ENCODE measurements at places on chromosomes 4 and X.

- no peak for DNase-seq
Observed at GRCh38 chr4:57095245-57095644, 14.9 kb downstream of the IGFBP7 start.

DNA sequence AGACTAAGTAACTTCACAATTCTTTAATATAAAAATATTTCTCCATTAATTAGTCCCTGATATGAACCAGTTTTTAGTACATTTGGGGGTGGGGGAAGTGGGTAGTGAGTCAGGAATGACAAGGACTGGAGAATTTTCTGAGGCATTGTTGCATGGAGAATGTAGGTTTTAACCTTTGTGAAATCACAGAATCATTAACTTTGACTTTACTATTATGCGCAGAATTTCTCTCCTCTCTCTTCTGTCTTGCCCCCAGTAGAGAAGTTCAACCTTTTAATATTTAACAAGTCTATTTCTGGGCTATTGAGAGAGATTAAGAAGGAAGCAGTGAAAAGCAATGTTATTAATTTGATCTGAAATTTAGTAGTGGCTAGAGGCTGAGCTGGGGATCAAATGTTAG is 597.0 kb downstream of the PCDH18 start:
- peak; percentile 10 for DNase-seq

- no peak for DNase-seq
Observed at GRCh38 chr4:68700152-68700551, 29.7 kb upstream of the UGT2B15 start.

DNA sequence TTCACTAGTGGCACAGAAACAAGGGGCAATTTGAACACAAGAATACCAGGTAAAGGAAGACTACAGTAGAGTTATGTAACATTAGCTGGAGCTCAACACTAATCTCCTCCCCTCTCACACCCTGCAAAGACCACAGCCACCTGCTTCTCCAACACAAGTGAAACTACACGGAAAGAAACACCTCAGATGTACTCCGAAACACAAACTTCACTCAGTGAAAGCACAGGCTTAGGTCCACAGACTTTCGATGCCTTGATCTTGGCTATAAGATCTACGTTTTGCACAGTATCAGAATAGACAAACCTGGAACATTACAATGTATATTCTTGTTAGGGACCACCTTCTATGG is 7.6 kb downstream of the ACSL1 start:
- no peak for DNase-seq

DNA sequence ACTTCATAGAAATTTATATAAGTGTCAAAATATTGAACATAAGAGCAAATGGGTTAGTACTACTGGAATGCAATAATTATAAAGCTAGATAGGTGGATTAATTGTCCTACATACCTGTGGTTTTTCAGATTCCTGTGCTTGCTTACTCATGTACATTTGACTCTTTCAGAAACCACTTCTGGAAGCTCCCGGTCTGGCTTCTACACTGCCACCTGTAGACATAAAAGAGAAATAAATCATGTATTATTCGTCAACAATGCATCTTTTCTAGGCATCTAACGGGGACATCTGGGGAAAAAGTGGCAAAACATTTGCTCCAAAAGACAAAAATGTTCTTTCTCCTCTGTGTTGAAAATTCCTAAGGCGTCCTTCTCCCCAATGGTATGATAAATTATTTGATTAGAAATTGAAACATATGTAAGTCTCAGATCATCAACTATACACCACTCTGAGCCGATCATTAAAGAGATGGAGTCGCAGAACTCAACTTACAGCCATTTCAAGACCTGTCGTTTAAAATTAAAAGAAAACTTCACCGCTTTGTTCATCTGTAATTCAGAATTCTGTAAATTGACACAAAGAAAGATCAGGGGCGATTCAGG is 648.7 kb upstream of the DIPK2B start:
- DNase-seq = peak; percentile 91

- peak; percentile 57 for DNase-seq
Observed at GRCh38 chrX:67555578-67556203, 11.9 kb downstream of the AR start.

- DNase-seq = peak; percentile 38
Observed at GRCh38 chrX:39941332-39941920, 156.3 kb downstream of the BCOR start.

- no peak for DNase-seq
Observed at GRCh38 chr4:68906780-68907137, 44.8 kb downstream of the UGT2A3 start.

DNA sequence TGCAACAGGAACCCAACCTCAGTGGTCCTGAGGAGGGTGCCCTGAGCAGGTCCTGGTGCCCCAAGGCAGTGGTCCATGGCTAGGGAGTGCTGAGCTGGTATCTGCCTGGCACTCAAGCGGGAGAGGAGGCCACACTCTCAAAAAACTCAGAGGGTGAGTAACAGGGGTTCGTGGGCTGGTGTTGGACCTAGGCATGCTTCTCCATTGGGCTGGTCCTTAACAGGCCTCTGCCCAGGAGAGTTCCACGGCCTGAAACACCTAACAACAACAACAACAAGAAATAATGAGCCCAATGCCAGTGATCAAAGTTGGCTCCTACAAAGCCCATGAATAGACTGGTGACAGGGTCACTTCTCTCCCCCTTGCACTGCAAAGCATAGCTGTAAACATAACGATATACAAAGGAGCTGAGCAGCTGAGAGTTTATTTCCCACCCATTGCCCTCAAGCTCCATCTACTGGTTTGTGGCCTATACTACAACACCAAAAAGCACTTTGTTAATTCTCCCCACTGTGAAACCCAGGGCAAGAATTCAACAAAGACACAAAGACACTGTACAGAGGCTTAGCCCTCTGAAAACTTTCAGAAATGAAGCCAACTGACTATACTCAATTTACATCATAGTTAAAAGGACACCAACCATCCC is 736.1 kb upstream of the ADGRL3 start:
- peak; percentile 31 for DNase-seq

- DNase-seq = no peak
Observed at GRCh38 chr4:10577018-10577417, 107.5 kb downstream of the CLNK start.

- peak; percentile 65 for DNase-seq
Observed at GRCh38 chrX:10015723-10016518, 48.8 kb downstream of the CLDN34 start.

DNA sequence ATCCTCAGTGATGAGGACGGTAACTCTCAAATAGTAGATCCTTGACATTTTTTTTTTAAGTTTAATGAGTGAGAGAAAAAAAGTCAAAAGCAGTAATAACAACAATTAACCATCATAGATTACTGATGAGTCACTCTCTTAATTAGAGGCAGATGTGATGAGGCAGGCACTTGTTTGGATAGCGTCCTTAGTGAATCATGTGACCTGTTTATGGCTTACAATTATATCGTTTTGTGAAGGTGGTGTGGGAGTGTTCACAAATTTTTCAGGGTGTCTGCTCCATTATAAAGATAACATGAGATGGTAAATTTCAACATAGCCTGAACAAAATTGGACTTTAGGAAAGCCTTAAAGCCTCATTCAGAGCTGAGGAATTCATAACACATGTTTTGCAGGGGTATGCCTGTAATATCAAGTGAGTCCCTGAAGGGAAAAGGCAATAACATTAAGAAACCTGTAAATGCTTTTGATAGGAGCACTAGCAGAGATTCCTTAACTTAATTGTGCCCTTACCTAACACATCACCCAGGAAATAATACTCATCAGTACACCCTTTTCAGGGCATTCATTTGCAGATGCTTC is 51.9 kb upstream of the XIAP start:
- DNase-seq = peak; percentile 6

DNA sequence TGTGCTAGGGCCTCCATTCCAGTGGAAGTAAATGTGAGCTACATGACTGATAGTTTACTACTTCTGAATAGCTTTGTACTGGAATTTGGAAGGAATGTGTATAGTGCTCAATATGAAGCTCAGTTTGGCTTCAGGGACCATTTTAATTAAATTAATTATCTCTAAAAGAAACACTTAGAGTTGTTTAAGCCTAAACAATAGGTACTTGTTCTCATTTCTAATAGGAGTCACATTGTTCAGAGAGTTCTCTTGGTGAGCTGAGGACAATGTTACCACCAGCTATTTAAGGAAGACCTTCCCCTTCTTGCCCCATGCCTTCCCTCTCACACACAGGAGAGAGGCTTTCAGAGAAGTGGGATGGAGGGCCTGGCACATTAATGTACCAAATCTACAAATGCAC is 78.3 kb downstream of the CHIC2 start:
- no peak for DNase-seq

DNA sequence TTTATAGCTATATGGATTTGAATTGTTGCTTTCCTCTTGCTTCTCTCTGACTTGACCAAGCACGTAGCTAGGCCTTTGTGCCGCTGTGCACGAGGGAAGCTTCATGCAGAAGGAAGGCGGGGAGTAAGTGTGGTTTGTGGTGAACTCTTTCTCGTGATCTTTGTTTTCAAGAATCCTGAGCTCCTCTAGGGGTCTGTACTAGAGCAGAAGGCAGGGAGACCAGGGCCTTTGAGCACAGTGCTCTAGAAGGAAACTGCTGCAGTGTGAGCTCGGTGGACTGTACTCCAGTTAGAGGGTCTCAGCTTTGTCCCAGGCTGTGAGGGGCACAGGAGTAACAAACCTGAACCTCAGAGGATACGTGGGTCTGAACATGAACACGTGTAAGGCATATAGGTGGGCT is 49.0 kb downstream of the AGA start:
- DNase-seq = no peak

DNA sequence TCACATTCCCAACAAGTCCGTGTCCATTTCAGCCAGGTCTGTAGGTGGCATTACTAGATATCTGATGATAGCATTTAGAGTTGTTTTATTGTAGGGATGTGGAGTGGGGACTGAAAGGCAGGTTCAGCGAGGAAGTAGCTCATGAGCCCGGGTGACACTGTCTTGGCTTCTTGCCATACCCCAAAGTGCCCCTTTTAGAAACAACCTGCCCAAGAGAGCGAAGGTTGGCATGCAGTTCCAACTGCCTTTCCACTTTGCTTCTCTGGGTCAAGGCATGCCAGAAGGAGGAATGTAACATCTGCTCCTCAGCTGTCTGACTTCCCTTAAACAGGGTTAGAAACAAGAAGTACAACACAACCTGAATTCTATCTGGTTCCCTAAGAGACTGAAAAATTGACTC is 9.0 kb downstream of the GRIA3 start:
- DNase-seq = no peak

GRCh38 chrX:85928606-85929005 is 118.8 kb downstream of the CHM start:
- DNase-seq = no peak

DNA sequence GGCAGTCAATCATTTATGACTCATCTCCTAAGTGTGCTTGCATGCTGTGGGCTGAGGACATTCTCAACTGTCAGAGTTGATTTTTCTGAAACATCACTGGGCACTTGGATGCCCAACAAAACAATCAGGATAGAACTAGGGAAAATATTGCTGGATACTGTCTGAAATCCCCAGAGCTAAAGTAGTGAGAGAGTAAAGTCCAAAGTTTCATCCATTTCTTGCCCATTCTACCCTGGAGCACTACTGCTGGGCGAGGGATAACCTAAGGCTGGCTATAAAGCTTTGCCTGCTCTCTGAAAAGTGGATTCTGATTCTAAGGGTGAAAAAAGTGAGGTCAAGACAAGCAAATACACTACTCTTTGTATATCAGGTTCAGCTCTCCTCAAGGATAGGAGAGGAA is 279.6 kb upstream of the EDA2R start:
- DNase-seq = no peak

GRCh38 chr4:54185044-54185780 is 43.9 kb upstream of the PDGFRA start:
- DNase-seq = no peak

DNA sequence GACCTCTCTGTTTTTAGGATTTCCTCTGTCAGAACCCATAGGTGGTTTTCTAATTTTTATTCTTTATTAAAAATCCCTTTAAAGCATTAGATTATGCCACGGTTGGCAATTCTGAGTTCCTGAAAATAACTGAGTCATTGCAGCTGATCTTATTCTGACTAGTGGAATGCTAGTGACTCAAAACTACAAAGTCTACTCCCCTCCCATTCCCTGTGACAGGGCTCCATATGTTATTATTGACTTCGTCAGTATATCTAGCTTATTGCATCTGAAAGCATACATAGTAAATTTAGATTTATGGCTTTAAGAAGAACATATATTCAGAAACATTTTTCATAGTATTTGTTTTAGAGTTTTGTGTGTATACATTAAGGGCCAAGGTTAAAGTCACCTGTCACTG is 38.5 kb downstream of the HERC3 start:
- peak; percentile 86 for DNase-seq

GRCh38 chrX:135505351-135505750 is 15.1 kb upstream of the INTS6L start:
- DNase-seq = no peak

- peak; percentile 75 for DNase-seq
Observed at GRCh38 chr4:73668782-73669201, 48.6 kb upstream of the RASSF6 start.

- no peak for DNase-seq
Observed at GRCh38 chr4:30945586-30945985, 225.4 kb downstream of the PCDH7 start.

- DNase-seq = no peak
Observed at GRCh38 chr4:78602334-78602733, 50.8 kb downstream of the ANXA3 start.

DNA sequence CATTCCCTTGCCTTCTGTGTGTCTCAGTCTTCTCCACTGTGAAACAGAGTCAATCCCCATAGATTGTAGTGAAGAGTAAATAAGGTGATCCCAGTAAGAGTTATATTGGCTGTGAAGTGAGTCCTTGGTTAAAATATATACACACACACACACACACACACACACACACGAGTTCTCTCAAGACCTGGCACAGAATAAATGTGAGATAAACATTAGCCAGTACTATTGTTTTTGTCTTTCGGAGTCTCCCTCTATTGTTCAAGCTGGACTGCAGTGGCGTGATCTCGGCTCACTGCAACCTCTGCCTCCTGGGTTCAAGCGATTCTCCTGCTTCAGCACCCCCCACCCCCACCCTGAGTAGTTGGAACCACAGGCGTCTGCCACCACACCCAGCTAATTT is 44.8 kb upstream of the FAM156A start:
- no peak for DNase-seq

DNA sequence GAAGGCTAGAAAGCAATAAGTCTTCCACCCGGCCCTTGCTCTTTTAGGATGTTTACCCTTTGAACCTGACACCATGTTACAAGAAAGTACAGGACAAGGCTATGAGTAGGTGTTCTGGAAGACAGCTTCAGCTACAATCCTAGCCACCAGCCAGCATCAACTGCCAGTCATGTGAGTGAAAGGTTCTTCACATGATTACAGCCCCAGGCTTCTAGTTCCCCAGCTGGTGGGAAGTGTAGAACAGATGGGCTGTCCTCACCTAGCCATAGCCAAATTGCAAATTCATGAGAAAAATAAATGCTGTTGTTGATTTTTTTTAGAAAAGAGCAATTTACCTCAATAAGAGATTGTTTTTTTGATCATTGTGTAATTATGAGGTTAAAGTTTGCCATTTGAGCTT is 60.8 kb downstream of the GRXCR1 start:
- DNase-seq = no peak

Data from ELR (cell line).